Stimulated activated CD8-positive, alpha-beta memory T cell treated with anti-CD3 and anti-CD28 coated beads, Interleukin-2, amount 100 ng/mL, for 48 hours (primary cell): ENCODE measurements at places on chromosomes 1 and 21.

DNA sequence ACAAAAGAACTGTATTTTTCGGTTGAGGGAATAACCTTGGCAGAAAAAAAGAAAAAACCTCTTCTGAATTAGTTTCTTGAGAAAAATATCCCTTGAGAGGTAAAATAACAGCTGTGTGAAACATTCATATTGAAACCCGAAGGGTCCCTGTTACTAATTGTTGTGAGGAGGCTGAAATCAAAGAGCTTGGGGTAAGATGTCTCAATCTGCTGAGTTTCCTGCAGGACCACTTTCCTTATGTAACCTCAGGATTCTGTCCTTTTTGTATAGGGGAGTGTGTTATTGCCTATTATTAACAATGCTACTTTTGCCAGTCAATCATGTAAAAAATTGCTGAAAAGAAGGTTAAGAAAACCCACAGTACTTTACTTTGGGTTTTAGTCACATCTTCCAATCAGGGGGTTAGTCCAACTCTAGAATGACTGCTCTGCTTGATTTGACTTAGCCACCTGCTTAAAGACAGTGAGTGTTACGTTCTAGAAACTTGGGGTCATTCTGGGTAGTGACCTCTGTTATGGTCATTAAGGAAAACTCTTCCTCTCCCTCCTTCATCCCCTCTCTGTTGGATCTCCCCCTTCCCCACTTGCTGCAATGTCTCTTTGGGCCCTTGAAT, 138.8 kb downstream of the GIPC2 start:
- DNase-seq, result no peak

DNA sequence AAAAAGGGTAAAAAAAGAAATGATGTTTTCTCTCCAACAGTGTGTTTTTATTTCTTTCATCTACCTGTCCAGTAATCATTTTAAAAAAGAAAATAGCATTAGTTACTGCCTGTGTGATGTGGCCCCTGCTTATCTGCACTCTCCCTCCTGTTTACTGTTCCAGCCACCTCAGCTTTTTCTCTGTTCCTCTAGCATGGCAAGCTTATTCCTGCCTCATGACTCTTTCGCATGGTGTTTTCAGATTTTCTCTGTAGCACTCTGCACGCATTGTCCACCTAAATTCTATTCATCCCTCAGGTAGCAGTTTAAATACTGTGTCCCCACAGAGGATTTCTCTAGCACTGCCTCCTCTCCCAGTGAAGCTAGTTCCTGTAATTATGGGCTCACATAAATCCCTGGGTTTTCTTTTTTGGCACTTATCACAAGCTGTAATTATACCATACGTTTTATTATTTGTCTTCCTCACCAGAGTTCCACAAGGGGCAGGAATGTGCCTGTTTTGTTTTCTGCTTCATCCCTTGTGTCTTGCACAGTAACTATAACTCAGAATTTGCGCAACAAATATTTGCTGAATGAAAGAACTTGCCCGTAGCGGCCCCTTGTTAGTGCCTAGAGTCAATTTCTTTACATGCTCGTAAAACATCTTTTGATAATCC, 51.4 kb upstream of the LRIG2 start:
- no peak for DNase-seq

DNA sequence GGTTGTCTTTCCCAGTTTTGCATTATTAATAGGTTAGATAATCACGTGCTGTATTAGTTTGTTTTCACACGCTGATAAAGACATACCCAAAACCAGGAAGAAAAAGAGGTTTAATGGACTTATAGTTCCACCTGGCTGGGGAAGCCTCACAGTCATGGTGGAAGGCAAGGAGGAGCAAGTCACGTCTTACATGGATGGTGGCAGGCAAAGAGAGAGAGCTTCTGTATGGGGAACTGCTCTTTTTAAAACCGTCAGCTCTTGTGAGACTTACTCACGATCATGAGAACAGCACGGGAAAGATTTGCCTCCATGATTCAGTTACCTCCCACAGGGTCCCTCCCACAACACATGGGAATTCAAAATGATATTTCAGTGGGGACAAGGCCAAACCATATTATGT, 2.3 kb upstream of the VCAM1 start:
- DNase-seq, result no peak

GRCh38 chr1:70458131-70458530, 47.1 kb downstream of the CTH start:
- DNase-seq, result no peak

- DNase-seq, result no peak
Observed at GRCh38 chr1:191546803-191547202, 611.5 kb upstream of the RGS18 start.
